ENCODE measurements at places on chromosomes 16 and 17.

- DNase-seq, result no peak
Measured at GRCh38 chr16:16164243-16164642, 59.1 kb downstream of the ABCC6 start.

- DNase-seq, result peak; percentile 75
Measured at GRCh38 chr17:4008082-4008435, 43.8 kb upstream of the ATP2A3 start.

GRCh38 chr16:4664538-4665418 is 28.6 kb upstream of the NUDT16L1 start:
- no peak for DNase-seq

DNA sequence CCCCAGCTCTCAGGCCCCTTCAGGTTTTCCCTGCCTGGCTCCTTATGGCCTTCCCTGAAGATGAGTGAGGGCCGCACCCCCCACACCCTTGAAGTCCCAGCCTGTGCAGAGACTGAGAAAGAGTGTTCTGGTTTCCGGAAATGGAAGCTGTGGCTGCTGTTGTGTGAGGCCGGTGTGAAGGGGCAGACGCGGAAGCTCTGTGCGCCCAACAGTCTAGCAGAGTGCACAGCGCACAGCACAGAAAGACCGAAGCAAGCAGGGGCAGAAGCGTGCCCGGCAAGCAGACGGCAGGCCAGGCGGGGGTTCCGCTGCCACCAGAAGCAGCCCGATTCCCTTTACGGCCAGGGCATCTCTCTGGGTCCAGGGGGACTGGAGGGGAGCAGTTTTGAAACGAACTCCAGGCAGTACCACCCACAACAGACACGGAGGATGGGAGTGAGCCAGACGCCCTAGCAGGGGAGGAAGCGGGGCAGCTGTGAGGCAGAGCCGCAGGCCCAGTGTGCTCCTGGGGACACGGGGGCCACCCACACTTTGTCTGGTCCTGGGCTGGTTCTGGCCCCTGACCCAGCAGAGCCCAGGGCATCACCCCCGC is 16.7 kb downstream of the TPSG1 start:
- no peak for DNase-seq

GRCh38 chr17:4522661-4523060 is 24.0 kb downstream of the SPNS2 start:
- DNase-seq, result no peak

GRCh38 chr17:19613979-19614378 is 34.6 kb upstream of the ALDH3A2 start:
- DNase-seq, result peak; percentile 52

DNA sequence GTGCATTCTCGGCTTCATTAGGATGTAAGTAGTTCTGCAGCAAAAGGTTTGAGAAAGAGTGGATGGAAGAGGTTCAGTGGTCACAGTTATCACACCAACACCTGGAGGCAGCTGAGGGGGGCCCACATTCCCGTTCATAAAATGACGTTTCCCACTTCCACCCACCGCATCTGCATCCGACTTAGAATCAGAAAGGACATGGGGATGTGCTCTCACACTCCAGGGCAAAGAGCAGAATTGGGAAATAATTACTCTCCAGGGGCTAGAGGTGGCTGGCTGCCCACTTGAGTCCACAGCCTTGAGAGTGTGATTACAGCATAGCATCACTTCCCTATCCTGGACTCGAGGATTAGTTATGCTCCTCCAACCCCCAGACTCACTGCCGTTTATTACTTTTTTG is 122.0 kb downstream of the CPPED1 start:
- DNase-seq, result no peak

DNA sequence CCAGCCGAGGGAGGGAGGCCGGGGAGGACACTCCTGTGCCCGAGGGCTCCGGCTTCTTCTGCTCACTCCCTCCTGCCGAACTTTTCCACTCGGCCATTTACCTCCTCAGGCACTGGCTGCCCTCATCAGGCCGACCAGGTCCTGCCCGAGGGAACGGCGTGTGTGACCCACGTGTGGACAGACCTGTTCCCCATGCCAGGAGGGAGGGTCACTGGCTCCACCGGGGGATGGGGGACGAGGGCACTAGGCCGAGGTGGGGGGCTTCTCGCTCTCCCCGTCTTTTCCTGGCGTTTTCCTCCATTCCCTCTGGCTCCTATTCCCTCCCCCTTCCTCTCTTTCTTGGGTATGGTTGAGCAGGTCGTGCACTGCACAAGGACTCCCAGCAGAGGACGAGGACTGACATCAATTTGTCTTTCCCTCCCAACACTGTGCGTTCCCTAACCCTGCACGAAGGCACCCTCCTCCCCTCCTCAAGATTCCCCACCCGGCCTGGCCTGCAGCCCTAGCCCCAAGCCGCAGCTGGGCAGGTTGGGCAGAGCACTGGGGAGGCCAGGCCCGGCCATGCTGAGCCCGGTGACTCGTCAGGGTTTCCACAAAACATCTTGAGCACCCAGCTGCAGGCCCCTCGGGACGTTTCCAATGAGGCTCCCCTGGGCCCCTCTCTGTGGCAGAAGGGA is 3.2 kb upstream of the IL17C start:
- no peak for DNase-seq

DNA sequence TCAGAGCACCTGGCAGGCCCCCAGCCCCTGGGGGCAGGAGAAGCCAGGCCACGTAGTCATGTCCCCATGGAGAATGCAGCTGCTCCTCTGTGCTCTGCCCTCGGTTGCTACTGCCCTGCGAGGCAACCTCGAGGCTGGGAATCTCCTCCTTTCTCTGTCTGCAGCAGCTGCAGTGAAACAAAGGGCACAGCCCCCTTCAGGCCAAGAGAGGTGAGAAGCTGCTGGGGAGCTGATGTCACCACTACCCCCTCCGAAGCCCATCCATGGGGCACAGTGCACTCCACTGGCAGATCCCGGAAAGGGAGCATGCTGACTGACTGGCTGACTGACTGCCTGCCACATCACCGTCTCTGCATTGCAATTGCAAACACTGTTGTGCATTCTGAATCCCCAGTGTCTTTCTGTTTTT is 103.7 kb downstream of the GRIN2A start:
- peak; percentile 91 for DNase-seq

All from endodermal cell (in vitro differentiated cells).